Activated T-helper 1 cell treated with anti-CD3 and anti-CD28 coated beads, Interleukin-2, amount 50 U/mL, for 16 hours (primary cell): ENCODE measurements at places on chromosomes 2 and 18.

GRCh38 chr18:25093141-25093540 is 258.8 kb downstream of the ZNF521 start:
- no peak for DNase-seq

DNA sequence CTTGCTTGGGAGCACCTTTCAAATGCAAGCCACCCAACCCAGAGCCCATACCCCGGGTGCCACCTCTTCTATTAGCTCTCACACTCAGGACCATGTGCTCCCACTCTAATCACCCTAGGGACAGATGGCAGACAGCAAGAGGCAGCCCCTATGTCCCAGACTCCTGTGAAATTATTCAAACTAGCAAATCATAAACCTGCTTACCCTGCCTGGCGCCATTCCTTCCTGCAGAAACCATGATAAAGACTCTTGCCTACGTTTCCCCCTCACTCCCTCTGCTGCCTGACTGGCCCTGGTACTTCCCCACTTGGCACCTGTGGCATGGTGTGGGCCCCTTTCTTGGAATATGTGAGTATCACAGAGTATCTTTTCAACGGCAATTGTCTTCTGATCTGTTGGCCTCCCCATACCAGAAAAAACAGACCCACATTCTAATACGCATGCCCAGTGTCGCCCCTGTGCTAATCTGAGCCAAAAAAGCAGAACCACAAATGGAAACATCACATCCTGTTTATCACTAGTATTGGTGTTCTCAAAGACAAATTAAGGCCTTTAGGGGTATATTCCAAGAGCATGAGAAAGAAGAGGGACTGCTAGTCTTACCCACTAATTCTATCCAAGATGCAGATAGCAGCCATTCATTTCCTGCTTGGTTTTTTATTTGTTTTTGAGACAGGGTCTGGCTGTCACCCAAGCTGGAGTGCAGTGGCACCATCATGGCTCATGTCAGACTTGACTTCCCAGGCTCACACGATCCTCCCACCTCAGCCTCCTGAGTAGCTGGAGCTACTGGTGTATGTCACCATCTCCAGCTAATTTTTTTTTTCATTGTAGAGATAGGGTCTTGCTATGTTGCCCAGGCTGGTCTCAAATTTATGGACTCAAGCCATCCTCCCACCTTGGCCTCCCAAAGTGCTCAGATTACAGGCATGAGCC is 44.1 kb upstream of the TTC39C start:
- peak; percentile 42 for DNase-seq

GRCh38 chr18:11891737-11892136 is 16.4 kb downstream of the MPPE1 start:
- no peak for DNase-seq

DNA sequence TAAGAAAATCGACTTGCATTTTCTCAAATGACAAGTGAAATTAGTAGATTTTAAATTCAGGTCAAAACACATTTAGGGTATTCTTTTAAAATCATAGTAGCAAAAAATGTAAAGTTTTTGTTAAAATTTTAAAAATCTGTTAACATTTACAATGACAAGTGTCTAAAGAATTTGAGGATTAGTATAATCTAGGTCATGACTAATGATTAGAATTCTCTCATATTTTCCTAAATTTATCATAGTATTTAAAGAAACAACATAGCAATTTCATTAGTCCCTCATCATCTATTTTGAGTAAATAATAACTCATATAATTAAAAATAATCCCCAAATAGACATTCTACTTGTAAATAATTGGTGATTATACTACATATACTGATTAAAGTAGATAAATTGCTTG is 23.6 kb downstream of the THUMPD2 start:
- no peak for DNase-seq

DNA sequence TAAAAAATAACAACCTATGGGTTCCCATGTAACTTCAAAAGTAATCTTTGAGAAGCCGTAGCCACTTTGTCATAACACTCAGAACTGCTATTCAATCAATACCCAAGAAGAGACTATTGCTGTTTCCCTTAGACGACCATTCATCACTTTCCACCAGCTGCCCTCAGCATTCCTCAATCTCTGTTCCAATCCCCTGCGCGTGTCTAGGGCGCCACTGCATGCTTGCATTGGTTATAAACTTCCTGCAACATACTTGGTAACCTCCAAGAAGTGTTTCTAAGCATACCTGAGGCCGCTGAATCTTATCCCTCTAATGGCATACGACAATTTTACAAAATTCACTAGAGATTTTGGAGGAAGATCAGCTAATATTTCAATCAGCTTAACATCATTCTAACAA is 134.2 kb downstream of the LAMA1 start:
- no peak for DNase-seq

DNA sequence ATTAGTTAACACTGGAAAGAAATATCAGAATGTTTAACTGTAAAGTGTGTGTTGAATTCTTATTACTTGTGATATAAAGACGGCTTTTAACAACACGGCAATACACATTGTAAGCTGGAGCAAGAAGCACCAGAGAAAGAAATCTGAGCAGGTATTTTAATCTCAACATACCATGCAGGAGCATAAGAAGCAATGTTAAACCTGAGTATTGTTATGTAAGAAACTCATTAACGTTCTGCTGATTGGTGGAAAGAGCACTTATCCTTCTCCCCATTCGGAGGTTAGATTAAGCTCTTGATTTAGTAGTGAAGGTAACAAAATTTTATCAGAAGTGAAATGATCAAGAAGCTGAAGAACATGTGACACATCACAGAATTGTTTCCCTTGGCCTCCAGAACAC is 107.4 kb downstream of the EPC2 start:
- no peak for DNase-seq

GRCh38 chr18:22032392-22032961 is 136.9 kb upstream of the GATA6 start:
- DNase-seq = no peak

DNA sequence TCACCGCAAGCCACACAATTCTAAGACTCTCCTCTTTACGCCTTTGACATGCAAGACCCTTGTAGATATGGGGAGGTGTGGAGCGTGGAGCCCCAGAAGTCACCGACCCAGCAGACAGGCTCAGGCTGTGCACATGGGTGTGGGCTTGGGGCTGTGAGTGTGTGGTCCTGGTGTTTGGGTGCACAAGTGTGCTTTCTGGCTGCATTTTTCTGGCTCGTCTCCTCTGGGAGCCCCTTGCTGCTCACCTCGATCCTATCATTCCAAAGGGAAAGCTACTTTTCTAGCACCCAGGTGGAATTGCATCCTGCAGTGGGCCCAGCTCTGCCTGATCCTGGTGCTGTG is 143.0 kb downstream of the ACOXL start:
- no peak for DNase-seq

- DNase-seq = no peak
These were observed 42.8 kb upstream of the KCNG2 start for GRCh38 chr18:79754831-79755351.

DNA sequence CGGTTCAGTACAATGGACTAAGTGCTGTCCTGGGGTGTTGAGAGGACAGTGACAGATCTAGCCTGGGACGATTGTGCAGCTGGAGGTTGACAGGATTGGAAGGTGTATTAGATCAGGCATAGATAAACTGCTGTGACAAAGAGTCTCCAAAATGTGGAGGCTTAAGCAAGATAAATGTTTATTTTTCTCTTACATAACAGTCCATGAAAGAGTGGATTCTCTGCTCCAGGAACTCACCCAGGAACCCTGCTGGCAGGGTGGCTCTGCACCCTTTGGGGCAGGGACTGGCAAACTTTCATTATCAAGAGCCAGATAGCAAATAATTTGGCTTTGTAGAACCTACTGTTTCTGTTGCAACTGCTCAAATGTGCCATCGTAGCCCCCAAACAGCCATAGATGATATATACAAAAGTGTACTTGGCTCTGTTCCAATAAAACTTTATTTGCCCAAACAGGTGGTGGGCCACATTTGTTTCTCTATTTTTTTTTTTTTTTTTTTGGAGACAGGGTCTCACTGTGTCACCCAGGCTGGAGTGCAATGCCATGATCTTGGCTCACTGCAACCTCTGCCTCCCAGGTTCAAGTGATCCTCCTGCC is 9.7 kb downstream of the HRH4 start:
- DNase-seq = no peak

- no peak for DNase-seq
These were observed 426.1 kb downstream of the PARD3B start for GRCh38 chr2:204971206-204971907.

GRCh38 chr18:13366131-13366530 is 147.6 kb downstream of the LDLRAD4 start:
- no peak for DNase-seq

DNA sequence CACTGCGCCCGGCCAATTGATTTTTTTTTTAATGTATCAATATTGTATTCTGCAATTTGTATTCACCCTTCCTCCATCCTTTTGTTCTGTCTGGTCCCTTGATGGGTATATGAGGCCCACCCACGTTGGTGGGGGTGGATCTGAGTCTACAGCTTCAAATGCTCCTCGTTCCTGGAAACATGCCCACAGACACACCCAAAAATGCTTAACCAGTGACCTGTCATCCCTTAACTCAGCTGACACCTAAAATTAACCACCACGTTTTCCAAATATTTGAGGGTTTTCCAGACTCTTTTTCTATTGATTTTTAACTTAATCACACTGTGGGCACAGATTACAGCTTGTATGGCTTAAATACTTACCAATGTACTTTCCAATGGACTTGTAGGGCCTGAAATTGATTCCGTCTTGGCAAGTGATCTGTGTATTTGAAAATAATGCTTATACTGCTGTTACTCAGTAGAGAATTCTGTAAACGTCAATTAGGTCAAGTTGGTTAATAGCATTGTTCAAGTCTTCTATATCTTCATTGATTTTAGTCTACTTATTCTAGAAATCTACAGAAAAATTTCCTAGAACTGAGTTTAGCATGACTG is 34.4 kb upstream of the CYP27C1 start:
- DNase-seq = no peak

- no peak for DNase-seq
These were observed 19.9 kb downstream of the WDSUB1 start for GRCh38 chr2:159266554-159266953.

- DNase-seq = no peak
These were observed 31.5 kb downstream of the BABAM2 start for GRCh38 chr2:27921880-27922547.

GRCh38 chr2:172859581-172860335 is 124.1 kb downstream of the RAPGEF4 start:
- no peak for DNase-seq

DNA sequence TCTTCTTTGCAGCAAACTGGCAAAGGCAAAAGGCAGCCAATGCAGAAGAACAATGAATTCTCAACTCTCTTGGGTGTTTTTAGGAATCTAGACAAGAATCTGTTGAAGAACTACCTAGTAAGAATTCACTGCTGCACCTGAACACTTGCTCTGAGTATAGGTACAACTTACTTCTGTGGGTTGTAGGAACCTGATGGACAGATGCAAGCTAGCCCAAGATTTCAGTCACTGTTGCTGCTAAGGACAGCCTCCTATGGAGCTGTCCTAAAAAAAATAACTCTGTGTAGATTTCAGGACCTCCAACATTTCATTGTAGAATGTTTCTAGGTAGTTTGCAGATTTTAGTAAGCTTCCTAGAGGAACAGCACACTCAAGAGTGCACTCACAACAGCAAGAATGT is 363.5 kb downstream of the CBLN2 start:
- no peak for DNase-seq

GRCh38 chr18:41466436-41467160 is 488.4 kb upstream of the PIK3C3 start:
- no peak for DNase-seq

- DNase-seq = peak; percentile 58
These were observed 26.5 kb upstream of the MCFD2 start for GRCh38 chr2:46942143-46942526.

DNA sequence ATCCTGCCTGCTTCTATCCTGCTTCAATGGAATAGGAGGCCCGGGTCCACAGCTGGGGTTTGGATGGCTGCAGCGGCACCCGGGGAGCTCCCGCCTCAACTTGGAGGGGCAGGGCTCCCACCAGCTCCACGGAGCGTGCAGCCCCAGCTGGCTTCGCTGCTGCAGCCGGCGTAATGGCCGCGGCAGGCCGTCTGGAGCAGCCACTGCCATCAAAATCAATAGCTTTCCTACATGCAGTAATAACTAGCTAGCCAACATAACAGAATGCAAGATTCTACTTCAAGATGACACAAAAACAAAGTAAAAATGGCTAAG is 154.2 kb upstream of the RMP24 start:
- DNase-seq = no peak

- no peak for DNase-seq
These were observed 95.7 kb upstream of the SLC39A10 start for GRCh38 chr2:195561116-195561921.

DNA sequence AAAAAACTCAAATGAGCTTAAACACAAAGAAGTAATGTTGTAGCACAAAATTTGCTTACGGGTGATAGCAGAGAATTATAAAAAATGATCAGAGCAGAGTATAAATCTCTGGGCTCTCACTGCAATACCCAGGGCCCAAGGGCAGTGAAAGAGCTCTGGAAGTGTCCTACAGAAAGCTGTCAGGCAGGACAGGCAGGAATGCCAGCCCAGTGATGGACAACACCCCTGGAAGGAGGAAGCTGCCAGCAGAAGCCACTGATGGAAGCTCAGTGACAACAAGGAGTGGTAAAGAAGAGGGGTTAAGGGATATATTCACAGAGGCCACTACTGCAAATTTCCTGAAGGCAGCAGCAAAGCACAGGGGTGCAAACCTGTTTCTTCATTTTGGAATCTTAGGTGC is 214.9 kb downstream of the L3MBTL4 start:
- DNase-seq = no peak

DNA sequence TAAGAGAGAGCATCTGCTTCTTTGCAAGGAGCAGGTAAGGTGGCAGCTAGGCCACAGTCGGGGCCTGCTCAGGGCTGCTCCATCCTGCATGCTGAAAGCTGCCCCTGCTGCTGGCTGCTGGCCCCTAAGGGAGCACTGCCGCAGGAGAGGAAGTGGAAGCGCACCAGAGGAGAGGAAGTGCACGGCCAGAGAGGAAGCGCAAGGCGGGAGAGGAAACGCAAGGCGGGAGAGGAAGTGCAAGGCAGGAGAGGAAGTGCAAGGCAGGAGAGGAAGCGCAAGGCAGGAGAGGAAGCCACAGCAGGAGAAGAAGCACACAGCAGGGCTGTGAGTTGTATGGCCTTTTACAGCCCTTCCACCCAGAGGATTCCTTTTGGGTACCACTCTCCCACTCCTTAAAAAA is 539.0 kb upstream of the TNP1 start:
- DNase-seq = no peak

GRCh38 chr2:9110893-9111569 is 95.6 kb upstream of the ASAP2 start:
- no peak for DNase-seq

DNA sequence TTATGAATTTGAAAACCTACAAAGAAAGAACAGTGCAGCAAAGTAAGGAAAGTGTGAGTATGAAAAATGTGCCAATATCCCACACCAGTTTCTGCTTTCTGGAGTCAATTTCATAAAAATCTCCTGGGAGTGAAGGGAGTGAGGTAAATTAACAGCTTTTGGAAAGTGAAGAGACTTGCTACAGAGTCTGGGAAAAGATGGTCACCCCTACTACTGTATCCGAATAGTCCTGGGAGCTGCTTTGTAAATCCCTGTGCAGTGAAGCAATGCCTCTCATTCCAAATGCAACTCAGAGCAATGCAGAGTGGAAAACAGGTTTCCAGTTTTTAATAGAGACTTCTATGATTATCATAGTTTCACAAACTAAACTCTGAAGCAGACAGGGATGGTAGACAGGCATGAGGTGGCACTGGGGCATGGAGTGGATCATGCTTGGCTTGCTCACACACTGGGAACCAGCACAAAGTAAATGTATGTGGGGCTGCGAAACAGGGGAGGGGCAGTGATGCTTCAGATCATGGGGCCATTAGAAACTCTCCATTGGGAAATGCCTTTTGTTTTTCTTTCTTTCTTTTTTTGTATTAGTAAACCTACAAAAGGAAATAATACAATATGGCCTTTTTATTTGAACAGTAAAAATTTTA is 10.6 kb downstream of the COL5A2 start:
- DNase-seq = no peak
